ENCODE measurements at places on chromosomes 2 and 18. TPM values are rescaled to one million over a fixed set of nuclear protein-coding genes. Genes with fewer than 3 reads are reported as not detected.

The CACNB4 gene
- 5.0 TPM for total RNA-seq

The LRATD1 gene
- 2.1 TPM for total RNA-seq

The TPGS2 gene
- total RNA-seq: 69.9 TPM

GRCh38 chr18:21908711-21909110 is 168.1 kb downstream of the MIB1 start:
- peaks cover 1% of the 10 kb centered on the region for H3K4me1 ChIP-seq
- H3K27ac ChIP-seq: no peak overlapping the region
- H3K4me3 ChIP-seq: no peak overlapping the region
- no peaks in the 10 kb centered on the region for H3K36me3 ChIP-seq
- no peak for DNase-seq
- no peaks in the 10 kb centered on the region for H3K27me3 ChIP-seq

- H3K4me3 ChIP-seq: no peak overlapping the region
- DNase-seq: peak; percentile 78
- no peaks in the 10 kb centered on the region for H3K27me3 ChIP-seq
- H3K27ac ChIP-seq: peak overlapping the region; percentile 93
- H3K4me1 ChIP-seq: peaks cover 9% of the 10 kb centered on the region
Measured at GRCh38 chr2:12918835-12919445, 202.2 kb downstream of the TRIB2 start.

DNA sequence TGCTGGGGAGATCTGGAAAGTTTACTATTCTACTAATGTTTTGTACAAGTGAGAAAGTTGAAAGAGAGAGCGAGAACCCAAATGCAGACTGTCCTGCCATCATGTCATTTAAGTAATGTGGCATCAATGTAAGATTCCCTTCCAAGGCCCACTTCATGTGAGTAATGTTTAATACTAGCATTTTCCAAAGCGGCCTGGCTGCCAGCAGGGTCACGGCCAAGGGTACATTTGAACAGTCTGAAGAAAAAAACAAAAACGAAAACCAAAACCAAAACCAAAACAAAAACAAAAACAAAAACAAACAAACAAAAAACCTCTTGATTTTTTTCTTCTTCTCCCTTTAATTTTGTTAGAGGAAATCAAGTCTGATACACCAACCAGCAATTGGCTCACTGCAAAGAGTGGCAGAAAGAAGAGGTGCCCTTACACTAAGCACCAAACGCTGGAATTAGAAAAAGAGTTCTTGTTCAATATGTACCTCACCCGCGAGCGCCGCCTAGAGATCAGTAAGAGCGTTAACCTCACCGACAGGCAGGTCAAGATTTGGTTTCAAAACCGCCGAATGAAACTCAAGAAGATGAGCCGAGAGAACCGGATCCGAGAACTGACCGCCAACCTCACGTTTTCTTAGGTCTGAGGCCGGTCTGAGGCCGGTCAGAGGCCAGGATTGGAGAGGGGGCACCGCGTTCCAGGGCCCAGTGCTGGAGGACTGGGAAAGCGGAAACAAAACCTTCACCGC is 2.2 kb downstream of the HOXD10 start:
- H3K4me1 ChIP-seq: no peaks in the 10 kb centered on the region
- no peaks in the 10 kb centered on the region for H3K36me3 ChIP-seq
- DNase-seq: no peak

DNA sequence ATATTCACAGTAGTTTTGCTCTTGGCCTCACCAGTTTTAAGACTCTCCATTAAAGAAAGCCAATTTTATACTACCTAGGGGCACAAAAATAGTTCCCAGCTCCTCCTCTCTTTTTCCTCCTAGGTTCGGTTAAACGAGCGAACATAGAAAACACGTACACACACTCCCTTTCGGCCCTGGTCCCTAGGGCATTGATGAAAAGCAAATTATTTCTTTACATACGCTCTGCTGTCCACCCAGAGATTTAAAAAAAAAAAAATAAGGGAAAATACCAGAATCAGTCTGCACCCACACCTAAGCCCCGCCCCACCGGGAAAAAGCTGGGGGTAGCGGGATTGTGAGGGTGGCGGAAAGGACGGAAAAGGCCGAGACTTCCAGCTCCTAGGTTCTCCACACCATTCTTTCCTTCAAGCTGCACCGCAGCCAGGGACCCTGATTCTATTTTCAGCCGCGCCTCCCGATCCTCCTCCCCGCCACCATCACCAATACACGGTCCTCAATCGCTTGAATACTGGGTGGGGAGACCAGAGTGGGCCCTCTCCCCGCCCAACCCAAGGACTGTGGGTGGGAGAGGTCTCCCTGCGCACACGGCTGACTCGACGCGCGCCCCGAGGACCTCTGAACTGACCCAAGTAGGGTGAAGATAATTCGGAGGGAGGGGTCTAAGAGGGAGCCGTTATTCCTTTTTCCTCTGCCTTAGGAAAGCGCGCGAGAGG is 769 bp downstream of the ATF2 start:
- no peaks in the 10 kb centered on the region for H3K27me3 ChIP-seq
- H3K4me3 ChIP-seq: peak overlapping the region; percentile 83

Measured in aorta (tissue), 5 donors.